NCI-H510A treated with DMSO at 0.1 percent for 48 hours (cell line): ENCODE measurements at places on chromosomes 2 and 18.

DNA sequence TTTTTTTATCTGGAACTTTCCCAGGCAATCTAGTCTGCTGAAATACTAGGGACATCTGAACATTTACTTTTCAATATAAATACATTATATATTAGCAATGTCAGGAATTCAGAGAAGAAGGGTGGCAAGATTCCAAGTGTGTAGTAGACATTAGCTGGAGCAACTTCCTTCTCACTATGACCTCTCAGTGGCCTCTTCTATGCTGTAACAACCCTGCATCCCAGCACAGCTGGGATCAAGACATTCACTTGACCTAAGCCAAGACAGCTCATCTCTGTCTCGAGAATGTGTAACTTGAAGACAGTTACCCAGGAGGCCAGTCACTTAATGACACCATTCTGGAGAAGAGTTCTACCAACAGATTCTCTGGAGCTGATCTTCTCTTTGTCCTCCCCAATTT is 61.7 kb upstream of the RALBP1 start:
- DNase-seq, result no peak

- no peak for DNase-seq
Measured at GRCh38 chr2:24058564-24059271, 9.2 kb downstream of the FKBP1B start.

DNA sequence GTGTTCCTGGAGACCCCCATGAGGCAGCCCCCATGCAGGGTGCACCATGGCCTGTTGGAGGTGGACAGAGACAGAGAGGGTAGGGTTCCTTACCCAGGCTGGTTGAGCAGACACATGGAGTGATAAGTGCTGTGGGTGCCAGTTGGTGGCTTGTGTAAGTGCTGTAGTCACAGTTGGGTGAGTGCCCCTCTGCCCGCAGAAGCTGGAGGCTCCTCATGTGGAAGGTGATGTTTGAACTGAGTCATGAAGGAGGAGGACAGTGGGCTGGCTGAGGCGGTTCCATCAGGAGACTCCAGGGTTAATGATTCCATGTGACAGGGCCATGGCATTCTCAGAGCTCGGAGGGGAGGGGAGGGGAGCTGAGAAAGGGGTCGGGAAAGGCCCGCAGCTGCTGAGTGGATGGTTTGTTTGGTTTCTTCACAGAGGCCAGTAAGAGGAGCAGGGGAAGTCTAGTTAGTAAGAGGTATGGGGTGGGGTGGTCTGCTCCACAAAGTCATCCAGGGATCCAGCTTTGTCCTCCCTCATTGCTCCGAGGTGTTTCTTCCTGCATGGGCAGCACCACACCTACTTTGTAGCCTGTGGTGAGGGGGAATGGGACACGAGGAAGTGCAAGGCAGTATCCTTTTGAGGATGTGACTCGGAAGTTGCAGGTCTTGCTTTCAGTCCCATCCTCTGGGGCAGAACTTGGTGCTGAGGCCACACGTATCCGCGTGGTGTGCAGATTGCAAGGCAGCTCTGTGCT is 13.6 kb downstream of the IMPA2 start:
- peak; percentile 43 for DNase-seq

DNA sequence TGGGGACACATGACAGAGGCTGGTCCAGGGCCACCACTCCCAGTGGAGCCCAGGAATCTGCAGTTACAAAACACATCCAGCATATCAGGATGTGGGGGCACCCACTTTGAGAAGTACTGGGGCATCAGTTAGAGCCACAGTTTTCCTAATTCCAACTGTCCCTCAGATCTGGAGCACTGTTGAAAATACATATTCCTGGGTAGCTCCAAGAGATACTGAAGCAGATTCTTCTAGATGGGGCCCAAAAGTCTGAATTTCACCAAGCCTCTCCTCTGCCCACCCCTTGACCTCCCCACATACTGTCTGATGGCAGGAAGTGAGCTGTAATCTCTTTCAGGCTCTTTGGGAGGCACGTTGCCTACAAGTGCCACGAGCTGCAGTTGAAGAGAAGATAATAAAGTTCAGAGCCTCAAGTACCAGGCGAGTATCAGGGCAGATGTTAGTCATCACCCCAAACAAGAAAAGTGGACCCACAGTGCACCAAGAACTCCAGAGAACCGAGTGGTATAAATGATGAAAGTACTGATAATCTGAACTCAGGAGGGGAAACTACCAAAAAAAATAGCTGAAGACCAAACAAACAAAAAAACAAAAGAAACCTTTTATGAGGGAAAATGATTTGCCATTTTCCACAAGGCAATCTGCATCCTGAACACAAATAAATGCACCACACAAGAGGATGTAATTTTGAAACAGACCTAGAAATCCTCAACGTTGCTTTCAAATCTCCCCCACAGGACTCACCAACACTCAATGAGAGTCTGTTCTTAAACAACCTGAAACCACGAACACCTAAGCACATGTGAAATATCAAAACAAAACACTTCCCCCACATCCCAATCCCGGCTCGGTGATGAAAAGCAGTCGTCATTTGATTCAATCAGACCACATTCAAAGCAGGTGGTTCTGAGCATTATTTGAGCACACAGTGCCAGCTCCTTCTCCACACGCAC is 98.7 kb downstream of the TCF4 start:
- peak; percentile 60 for DNase-seq

DNA sequence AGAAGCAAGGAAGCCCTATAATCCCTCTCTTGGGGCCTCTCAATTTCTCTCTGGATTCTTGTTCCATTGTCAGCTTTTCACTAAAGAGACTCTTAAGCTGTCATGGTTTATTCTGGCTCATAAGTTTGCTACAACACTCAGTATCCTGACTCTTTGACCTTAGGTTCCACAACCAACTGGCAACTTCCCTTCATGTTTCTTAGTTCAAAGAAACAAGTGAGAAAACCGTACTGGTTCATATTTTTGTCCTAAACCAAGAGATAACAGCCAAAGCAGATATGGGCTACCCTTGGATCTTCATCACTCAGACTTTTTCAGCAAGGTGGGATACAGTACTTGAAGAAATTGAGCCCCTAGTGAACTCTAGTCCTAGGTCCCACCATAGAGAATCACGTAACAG is 109.9 kb upstream of the CRIM1 start:
- no peak for DNase-seq

- peak; percentile 94 for DNase-seq
Measured at GRCh38 chr18:35267161-35267651, 22.8 kb downstream of the ZSCAN30 start.

- DNase-seq, result no peak
Measured at GRCh38 chr18:48949050-48949605, 1.6 kb downstream of the SMAD7 start.

- DNase-seq, result no peak
Measured at GRCh38 chr2:26723991-26724750, 31.6 kb downstream of the KCNK3 start.

DNA sequence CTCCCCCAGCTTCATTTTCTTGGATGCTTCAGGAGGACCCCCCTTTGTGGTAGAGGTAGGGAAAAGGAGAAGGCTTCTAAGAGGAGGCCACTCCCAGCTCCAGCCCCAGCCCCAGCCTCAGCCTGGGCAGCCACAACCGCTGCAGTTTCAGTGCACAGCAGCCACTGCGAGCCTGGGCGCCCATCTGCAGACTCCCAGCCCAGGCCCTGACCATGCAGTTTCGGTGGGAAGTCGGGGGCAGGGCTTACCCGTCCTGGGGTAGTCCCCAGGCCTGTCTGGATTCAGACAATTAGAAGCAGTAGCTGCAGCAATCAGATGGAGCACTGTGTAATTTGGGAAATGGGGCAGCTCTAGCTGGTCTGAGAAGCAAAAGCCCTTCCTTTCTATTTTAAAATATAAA is 28.6 kb downstream of the ITM2C start:
- DNase-seq, result no peak

- no peak for DNase-seq
Measured at GRCh38 chr18:49273241-49273880, 187.1 kb downstream of the DYM start.

DNA sequence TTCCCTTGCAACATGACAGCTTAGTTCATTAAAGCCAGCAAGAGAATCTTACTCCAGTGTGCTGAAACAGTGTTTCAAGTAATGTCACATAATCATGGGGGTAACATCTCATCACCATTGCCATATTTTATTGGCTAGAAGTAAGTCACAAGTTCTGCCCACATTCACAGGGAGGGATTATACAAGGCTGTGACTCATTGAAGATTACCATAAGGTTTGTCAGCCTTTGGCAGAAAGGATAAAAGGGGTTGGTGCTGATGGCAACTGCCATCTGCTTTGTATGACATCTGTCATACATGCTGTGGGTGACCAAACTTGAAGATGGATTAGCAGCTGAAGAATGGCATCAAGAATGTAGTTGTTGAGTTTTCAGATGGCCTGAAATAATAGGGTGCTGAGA is 61.2 kb downstream of the KCNE4 start:
- DNase-seq, result no peak

DNA sequence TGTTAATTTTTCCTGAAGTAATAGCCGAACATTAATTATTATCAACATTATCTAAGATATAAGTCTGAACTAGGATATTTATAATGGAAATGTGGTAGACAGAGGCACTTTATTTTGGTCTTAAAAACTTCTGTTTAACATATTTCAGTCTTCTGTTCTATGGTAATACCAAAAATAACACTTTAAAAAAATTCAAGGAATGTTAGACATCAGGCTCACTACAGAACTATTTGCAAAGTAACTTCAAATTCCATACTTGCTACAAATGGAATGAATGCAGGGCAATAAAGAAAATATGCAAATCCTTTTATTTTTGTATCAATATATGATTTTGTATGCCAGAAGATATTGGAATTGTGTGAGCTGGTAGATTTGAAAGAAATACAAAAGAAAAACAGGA is 345.5 kb upstream of the DSEL start:
- no peak for DNase-seq

- DNase-seq, result no peak
Measured at GRCh38 chr18:25062720-25063119, 289.2 kb downstream of the ZNF521 start.

DNA sequence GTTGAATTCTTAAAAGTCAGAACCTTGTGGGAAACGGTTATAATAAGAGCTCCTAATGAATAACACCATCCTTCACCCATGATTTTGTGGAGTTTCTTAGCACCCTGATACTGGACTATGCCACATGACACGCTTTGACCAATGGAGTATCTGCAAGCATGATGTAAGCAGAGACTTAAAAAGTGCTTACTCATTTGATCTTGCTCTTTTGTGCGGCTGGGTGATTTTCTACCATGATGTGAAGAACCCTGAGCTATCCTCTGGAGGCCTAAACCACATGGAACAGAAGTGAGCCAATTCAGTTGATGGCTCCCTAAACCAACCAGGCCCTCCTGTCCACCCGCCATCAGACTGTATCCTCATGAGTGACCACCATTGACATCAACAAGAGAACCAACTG is 70.9 kb downstream of the TCF4 start:
- DNase-seq, result no peak

DNA sequence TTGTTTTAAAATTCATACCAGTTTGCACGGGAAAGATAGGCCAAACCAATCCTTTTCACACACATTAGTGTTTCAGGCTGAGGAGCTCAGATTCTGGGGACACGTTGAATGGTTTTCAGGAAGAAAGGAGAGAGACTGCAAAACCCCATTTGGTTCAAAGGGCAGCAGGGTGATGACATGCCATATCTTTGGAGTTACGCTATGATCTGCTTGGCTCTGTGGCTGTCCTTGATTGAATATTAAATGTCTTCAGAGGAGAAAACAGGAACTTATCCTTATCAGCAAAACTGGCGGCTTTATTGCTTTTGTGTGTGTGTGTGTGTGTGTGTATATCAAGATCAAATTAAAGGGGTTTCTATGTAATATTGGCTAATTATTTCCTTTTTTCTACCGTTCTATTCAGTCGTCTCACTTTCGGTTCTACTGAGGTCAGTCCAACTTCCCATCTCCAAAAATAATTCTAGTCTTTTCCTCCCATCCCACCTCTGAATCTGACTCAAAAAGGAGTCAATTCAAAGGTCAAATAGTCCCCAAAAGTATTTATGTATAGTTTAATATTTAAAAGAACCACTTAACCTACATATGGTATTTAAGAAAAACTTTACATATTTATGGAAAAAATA is 292.9 kb upstream of the CCDC68 start:
- no peak for DNase-seq

DNA sequence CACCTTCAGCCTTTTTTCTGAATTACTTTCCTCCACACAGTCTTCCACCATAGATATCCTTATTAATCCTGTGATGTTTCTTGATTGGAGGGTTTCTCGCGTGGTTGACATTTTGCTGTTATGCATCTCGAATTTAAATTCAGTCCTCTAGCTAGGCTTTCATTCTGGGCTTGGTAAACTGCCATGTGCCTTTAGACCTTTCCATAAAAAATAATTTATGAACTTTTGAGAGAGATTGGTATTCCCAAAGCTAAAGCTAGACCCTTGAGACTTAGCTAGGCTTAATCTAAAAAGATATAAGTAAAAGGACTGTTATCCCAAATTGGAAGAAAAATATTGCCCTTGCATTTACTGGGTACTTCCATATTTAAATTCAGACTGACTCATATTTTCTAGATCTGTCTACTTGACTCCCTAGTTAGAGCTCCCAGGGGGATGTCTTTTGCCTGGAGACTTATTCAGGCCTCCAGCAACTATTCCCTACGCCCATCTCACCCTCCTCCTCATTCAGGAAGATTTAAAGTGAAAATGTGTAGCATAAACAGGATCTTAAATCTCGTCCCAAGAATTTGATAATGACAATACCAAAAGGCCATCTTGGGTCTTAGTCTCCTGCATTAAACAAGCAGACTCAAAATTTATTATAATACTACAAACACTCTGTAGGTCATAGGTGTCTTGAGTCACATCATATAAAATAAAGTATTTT is 60.3 kb downstream of the KIAA2012 start:
- DNase-seq, result no peak

DNA sequence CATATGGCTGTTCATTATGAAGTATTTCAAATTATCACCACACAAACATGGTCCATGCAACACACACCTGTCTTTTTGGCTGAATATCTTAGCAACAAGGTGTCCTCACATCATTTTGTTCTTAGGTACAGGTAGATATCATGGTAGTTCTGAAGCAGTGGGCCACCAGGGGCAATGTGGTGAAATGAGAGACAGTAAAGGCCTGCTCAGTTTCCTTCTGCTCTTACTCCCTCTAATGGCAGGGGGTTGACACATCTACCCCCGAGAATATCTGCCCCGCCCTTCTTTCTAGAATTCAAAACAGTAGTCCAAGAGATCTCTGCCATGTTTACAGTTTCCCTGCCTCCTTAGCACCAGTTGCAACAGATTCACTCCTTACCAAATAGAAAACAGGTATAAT is 147.0 kb upstream of the KLHL14 start:
- peak; percentile 35 for DNase-seq

GRCh38 chr2:11224887-11225286 is 69.6 kb downstream of the SLC66A3 start:
- DNase-seq, result no peak

GRCh38 chr18:21496277-21496835 is 104.1 kb downstream of the ESCO1 start:
- no peak for DNase-seq

- peak; percentile 20 for DNase-seq
Measured at GRCh38 chr2:199631129-199631528, 173.4 kb upstream of the SATB2 start.

- no peak for DNase-seq
Measured at GRCh38 chr2:125172181-125172580, 1147.1 kb downstream of the CNTNAP5 start.
